ENCODE measurements at places on chromosomes 4 and X.

DNA sequence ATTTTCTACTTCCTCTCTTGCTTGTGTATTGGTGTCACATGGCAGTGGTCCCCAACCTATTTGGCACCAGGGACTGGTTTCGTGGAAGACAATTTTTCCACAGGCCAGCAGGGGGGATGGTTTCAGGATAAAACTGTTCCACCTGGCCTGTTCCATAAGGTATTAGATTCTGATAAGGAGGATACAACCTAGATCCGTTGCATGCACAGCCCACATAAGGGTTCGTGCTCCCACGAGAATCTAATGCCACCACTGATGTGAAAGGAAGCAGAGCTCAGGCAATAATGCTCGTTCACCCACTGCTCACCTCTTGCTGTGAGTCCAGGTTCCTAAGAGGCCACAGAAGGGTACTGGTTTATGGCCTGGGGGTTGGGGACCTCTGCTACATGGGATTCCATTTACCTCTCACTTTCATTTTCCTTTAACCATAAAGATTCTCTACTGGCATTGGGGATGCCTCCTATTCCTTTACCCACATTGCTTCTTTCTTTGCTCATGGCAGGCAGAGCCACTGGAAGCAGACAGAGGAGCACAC, 38.1 kb downstream of the SEC31A start:
- DNase-seq: no peak

GRCh38 chr4:145299380-145300076, 119.1 kb upstream of the OTUD4 start:
- peak; percentile 88 for DNase-seq

DNA sequence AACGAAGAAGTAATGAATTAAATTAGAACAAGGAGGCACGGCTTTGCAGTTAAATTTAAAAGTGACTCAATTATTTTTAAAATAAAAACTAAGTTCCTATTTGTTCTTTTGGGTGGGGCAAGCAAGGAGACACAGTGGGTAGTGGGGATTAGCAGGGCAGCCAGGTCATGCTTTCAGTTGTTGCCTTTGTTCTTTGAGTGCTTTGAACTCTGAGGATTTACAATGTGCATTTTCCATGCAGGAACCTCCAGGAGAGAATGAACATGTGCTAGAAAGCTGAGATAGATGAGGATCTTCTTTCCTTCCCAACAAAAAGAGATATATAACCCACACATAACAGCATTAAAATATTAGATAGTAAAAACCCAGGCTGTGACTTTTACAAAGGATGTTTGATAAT, 420.4 kb upstream of the CTSO start:
- no peak for DNase-seq

DNA sequence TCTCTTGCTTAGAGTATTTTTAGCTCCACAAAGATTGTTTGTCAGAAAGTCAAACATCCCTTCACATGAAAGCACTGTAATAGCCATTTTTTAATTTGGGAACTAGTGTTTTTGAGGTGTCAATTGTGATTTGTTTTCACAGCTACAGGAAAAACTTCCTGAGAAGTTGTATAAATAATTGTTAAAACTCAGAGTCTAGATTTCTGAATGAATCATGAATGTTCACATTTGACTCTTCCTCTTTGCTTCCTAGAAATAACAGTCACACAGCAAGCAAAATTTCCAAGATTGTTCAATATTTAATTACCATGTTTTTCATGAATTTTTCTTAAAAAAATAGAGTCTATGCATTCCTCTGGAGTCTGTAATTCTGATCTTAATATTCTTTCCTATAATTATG, 156.9 kb upstream of the SLC7A11 start:
- no peak for DNase-seq

DNA sequence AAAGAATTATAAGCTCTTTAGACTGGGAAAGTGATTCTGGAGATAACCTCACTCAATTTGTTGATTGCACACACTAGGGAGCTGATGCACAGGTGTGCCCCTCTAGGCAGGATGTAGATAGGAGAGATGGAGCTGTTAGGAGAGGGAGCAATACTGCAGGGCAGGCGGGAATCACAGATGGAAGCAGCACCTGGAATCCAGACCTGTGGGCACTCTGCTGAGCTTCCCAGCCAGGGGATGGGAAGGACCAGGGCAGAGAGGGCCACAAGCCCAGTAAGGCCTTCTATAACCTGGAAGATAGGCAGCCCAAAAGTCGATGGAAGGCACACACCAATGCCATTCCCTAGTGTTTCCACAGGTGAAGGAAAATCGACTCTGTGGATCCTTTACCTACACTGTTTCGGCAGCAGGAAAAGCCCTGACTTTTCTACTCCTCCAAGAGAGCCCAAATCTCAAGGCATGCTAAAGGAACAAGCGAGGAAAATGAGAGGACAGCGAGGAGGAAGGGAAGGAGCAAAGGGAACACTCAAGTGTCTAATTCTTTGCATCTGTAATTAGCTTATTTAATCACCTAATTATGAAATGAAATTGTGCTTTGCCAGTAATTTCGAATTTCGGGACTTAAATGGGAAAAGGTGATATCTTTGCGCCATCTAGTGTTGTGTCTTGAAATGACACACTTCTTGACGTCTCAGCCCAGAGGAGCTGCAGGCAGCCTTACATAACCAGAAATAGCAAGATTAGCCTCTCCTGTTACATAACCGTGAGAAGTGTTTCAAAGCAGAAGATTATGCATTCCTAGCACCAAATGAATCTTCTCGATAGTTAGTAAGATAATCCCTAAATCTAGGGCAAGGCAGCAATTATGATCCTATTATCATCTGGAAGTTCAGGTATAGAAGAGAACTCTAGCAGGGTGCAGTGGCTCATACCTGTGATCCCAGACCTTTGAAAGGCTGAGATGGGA, 31.0 kb upstream of the TLR3 start:
- DNase-seq: peak; percentile 51

DNA sequence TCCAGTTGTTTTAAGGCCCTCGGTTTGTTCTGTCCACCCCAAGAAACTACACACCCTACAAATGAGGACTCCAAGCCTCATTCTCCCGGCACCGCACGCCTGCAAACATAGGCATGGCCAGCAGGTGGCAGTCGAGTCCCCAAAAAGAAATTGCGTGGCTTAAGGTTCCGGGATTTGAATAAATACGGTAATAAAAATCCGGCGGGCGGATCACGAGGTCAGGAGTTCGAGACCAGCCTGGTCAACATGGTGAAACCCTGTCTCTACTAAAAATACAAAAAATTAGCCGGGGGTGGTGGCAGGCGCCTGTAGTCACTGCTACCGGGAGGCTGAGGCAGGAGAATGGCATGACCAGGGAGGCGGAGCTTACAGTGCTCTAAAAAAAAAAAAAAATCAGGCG, 21.8 kb upstream of the CSF2RA start:
- DNase-seq: peak; percentile 94

- no peak for DNase-seq
These were observed 333.3 kb downstream of the BCOR start for GRCh38 chrX:39764441-39764914.

GRCh38 chr4:121464854-121465253, 84.0 kb upstream of the QRFPR start:
- DNase-seq: no peak

Measured in activated naive CD4-positive, alpha-beta T cell treated with anti-CD3 and anti-CD28 coated beads for 36 hours (primary cell).